MCF 10A (cell line): ENCODE measurements at places on chromosomes 6 and 20.

DNA sequence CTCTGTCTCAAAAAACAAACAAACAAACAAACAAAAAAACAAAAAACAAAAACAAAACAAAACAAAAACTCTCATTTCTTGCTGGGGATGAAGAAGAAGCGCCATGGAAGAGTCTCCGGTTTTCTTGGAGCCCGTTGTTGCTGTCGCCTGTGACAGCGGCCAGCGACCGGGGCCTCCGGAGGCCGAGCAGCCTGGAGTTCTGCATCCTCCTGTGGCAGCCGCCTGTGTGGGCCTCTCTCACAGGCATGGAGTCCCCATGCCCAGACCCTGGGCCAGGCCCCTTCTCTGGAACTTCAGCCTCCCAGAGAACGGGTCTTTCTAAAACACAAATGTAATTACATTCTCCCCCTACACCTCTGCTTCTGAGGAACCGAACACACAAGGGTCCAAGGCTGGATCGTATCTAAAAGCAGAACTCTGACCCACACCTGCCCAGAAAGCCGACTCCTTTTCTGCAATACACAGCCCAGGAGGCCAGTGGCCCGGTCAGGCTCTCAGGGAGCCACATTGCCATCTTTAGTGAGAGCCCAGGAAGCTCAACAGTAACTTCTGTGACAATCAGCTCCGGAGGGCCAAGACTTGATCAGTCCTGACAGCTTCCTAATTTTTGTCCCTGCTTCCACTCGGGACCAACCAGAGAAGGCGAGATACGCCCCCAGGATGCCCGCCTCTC lies 18.5 kb downstream of the DACT2 start:
- no peaks in the 10 kb centered on the region for H3K4me1 ChIP-seq
- H3K4me3 ChIP-seq, result no peak overlapping the region
- H3K27me3 ChIP-seq, result peaks cover 50% of the 10 kb centered on the region
- no peak for DNase-seq
- no peaks in the 10 kb centered on the region for H3K36me3 ChIP-seq

DNA sequence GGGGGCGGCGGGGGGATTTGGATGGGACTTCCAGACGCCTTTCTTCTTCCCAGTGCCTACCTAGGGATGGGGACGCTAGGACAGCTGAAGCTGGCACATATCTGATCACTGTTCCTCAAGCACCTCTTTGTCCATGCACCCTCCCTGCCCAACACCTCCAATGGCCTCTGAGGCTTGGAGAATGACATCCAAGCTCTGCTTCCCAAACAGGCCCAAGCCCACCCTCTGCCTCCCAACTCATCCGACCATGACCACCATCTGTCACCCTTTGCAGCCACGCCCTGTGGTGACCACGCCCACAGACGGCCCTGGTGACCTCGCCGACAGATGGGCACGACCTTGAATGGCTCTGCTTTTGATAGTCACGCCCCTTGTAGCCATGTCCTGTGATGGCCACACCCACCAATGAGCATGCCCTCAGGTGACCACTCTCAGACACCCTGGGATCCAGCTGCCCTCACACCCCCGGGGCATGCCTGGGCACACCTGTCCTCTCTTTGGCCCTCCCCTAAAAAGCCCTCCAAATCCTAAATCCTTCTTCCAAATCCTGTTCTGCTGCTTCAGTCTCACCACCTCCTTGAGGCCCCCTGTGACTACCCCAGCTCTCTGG lies 51.0 kb downstream of the SSR1 start:
- H3K4me1 ChIP-seq, result peaks cover 24% of the 10 kb centered on the region
- H3K4me3 ChIP-seq, result peak overlapping the region; percentile 87
- H3K27me3 ChIP-seq, result no peaks in the 10 kb centered on the region
- no peak for DNase-seq
- H3K27ac ChIP-seq, result peak overlapping the region; percentile 88
- no peaks in the 10 kb centered on the region for H3K36me3 ChIP-seq

GRCh38 chr6:29816030-29816429 lies 11.6 kb upstream of the HLA-G start:
- no peak overlapping the region for H3K27ac ChIP-seq
- H3K36me3 ChIP-seq, result peaks cover 6% of the 10 kb centered on the region
- H3K4me3 ChIP-seq, result no peak overlapping the region
- DNase-seq, result no peak
- H3K27me3 ChIP-seq, result no peaks in the 10 kb centered on the region

DNA sequence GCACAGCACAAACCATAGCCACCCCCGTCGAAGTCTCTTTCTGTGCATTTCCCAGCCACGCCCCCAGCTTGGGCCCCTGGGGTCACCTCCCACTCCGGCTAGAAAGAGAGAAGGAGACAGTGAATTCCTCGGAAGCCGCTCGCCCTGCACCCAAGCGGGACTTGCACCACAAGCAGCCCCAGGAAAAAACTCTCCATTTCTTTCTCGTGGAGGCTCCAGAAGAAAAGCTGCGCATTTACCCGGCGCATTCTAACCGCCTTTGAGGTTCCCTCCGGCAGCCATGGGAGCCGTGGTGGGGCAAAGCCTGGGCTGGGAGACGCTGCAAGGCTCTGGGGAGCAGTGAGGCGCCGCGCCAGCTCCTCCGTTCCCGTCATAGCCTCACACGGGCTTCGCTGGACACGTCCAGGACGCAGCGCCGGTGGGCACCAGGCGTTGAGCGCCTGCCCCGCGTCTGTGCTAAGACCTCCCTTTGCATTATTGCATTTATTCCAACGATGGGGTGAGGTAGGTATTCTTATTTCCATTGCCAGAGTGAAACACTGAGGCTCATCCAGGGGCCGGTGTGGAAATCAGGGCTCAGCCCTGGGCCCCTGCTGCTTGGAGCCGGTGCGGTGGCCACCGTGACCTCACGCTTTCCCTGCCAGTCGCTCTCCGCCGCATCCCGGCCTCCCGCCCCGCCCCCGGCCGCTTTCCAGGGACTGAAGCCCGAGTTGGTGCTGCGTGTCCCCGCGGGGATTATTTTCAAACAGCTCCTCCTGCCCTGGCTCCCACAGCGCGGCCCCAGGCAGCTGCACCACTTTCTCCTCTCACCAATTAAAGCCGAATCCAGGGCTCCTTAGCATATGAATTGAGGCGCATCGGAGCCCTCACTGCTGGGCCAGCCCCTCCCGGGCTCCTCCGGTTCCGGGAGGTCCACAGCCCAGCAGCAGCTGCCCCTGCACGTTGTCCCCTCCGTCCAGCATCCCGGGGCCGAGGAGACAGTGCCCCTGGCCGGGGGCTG lies 148.3 kb upstream of the AFDN start:
- H3K4me1 ChIP-seq, result no peaks in the 10 kb centered on the region
- no peak for DNase-seq
- H3K27ac ChIP-seq, result no peak overlapping the region
- H3K36me3 ChIP-seq, result no peaks in the 10 kb centered on the region
- H3K27me3 ChIP-seq, result peaks cover 54% of the 10 kb centered on the region
- H3K4me3 ChIP-seq, result no peak overlapping the region

GRCh38 chr20:57205606-57206219 lies 60.7 kb downstream of the BMP7 start:
- H3K4me3 ChIP-seq, result no peak overlapping the region
- no peaks in the 10 kb centered on the region for H3K27me3 ChIP-seq
- no peaks in the 10 kb centered on the region for H3K36me3 ChIP-seq
- DNase-seq, result peak; percentile 86
- H3K27ac ChIP-seq, result peak overlapping the region; percentile 4

GRCh38 chr6:169139179-169139971 lies 114.3 kb downstream of the THBS2 start:
- no peaks in the 10 kb centered on the region for H3K4me1 ChIP-seq
- H3K27me3 ChIP-seq, result no peaks in the 10 kb centered on the region
- no peak for DNase-seq
- no peak overlapping the region for H3K4me3 ChIP-seq
- no peak overlapping the region for H3K27ac ChIP-seq
- H3K36me3 ChIP-seq, result no peaks in the 10 kb centered on the region

GRCh38 chr20:33111306-33111705 lies 31.9 kb downstream of the BPIFB4 start:
- no peaks in the 10 kb centered on the region for H3K36me3 ChIP-seq
- DNase-seq, result no peak
- no peak overlapping the region for H3K4me3 ChIP-seq
- H3K27me3 ChIP-seq, result peaks cover 29% of the 10 kb centered on the region
- H3K27ac ChIP-seq, result no peak overlapping the region

GRCh38 chr6:106177786-106178185 lies 91.7 kb downstream of the PRDM1 start:
- no peaks in the 10 kb centered on the region for H3K27me3 ChIP-seq
- no peak overlapping the region for H3K27ac ChIP-seq
- no peak overlapping the region for H3K4me3 ChIP-seq
- no peak for DNase-seq

DNA sequence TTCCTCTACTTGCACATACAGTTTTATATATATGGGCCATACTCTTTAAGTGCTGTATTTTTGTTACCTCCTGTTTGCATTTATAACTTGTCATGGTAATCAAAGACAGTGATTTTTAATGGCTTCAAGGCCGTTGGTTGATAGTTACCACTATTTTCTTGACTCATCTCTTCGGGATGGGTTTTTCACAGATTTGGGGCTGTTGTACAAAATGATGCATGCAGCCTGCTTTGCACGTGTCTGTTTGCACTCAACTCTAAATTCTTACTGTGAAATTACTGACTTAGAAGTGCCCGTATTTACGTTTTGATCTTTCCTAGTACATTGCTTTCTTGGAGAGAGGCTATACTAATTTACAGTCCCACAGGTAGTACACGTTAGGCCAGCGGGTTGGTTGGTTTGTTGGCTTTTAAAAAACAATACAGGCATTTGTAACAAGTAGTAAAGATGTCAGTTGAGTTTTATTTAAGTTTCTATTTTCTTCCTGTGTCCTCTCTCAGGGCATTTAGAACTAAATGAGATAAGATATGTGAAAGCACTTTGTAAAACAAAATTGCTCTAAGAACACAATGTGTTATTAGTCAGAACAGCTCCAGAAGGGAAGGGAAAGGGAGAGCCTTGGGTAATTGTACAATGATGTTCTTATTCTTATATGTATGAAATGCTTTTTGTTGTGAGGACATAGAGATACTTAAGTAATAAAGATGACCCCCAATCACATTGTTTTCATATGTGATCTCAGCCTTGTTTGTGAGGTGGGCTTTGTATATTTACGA lies 11.7 kb downstream of the JARID2 start:
- peaks cover 6% of the 10 kb centered on the region for H3K36me3 ChIP-seq
